Left ventricle myocardium inferior (tissue), 1 donor: ENCODE measurements at places on chromosomes 16 and 17.

GRCh38 chr17:17853811-17854447, 17.1 kb upstream of the SREBF1 start:
- H3K27me3 ChIP-seq = no peaks in the 10 kb centered on the region
- no peaks in the 10 kb centered on the region for H3K36me3 ChIP-seq
- H3K27ac ChIP-seq = peak overlapping the region; percentile 82
- peaks cover 69% of the 10 kb centered on the region for H3K4me1 ChIP-seq

DNA sequence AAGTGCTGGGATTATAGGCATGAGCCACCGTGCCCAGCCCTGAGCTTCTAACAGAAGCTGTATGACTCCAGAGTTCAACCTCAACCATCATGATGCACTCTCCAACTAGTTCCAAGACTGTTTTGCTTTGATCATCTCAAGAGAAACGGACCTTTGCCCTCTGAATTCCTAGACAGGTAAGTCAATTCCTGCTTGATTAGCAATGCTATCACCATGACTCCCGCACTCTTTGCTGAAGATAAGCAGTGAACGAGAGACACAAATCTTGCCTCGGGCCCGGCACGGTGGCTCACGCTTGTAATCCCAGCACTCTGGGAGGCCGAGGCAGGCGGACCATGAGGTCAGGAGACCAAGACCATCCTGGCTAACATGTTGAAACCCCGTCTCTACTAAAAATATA, 22.2 kb downstream of the ANKFY1 start:
- no peak overlapping the region for H3K4me3 ChIP-seq
- no peak overlapping the region for H3K27ac ChIP-seq
- peaks cover 25% of the 10 kb centered on the region for H3K4me1 ChIP-seq
- H3K36me3 ChIP-seq = peaks cover 46% of the 10 kb centered on the region
- H3K27me3 ChIP-seq = no peaks in the 10 kb centered on the region

- H3K36me3 ChIP-seq = peaks cover 38% of the 10 kb centered on the region
- H3K4me1 ChIP-seq = peaks cover 52% of the 10 kb centered on the region
- peak overlapping the region; percentile 82 for H3K4me3 ChIP-seq
- peak; percentile 89 for DNase-seq
- H3K27me3 ChIP-seq = no peaks in the 10 kb centered on the region
- peak overlapping the region; percentile 91 for H3K27ac ChIP-seq
Observed at GRCh38 chr17:75036643-75037268, 10.0 kb downstream of the ATP5PD start.

GRCh38 chr16:19294156-19294649, 8.7 kb downstream of the CLEC19A start:
- no peaks in the 10 kb centered on the region for H3K4me1 ChIP-seq
- H3K4me3 ChIP-seq = no peak overlapping the region
- peaks cover 27% of the 10 kb centered on the region for H3K27me3 ChIP-seq
- DNase-seq = peak; percentile 46
- H3K27ac ChIP-seq = peak overlapping the region; percentile 5

- H3K36me3 ChIP-seq = no peaks in the 10 kb centered on the region
- H3K4me1 ChIP-seq = no peaks in the 10 kb centered on the region
- peaks cover 33% of the 10 kb centered on the region for H3K27me3 ChIP-seq
- H3K4me3 ChIP-seq = no peak overlapping the region
- H3K27ac ChIP-seq = peak overlapping the region; percentile 16
Observed at GRCh38 chr17:19876529-19877161, 8.9 kb upstream of the ULK2 start.

- no peaks in the 10 kb centered on the region for H3K36me3 ChIP-seq
- H3K27me3 ChIP-seq = peaks cover 29% of the 10 kb centered on the region
- peaks cover 10% of the 10 kb centered on the region for H3K4me1 ChIP-seq
- H3K4me3 ChIP-seq = no peak overlapping the region
- DNase-seq = no peak
Observed at GRCh38 chr16:89187032-89187769, 13.1 kb downstream of the SLC22A31 start.

- peaks cover 8% of the 10 kb centered on the region for H3K36me3 ChIP-seq
- DNase-seq = no peak
- H3K27me3 ChIP-seq = no peaks in the 10 kb centered on the region
Observed at GRCh38 chr16:11481987-11482386, 104.7 kb downstream of the LITAF start.

DNA sequence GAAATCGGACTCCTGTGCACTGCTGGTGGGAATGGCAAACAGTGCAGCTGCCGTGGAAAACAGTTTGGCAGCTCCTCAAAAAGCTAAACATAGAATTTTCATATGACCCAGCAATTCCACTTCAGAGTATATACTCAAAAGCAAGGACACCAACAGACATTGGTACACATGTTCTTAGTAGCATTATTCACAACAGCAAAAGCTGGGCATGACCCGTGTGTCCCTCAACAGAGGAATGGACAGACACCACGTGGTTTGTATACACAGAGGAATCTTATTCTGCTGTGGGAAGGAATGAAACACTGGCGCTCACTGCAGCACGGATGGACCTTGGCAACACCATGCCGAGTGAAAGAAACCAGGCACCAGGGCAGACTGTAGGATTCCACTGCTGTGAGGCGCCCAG, 16.0 kb downstream of the NPTX1 start:
- H3K27me3 ChIP-seq = peaks cover 27% of the 10 kb centered on the region
- no peaks in the 10 kb centered on the region for H3K36me3 ChIP-seq
- H3K27ac ChIP-seq = peak overlapping the region; percentile 69
- peaks cover 38% of the 10 kb centered on the region for H3K4me1 ChIP-seq

- no peak overlapping the region for H3K27ac ChIP-seq
- no peak overlapping the region for H3K4me3 ChIP-seq
- no peak for DNase-seq
- H3K4me1 ChIP-seq = peaks cover 19% of the 10 kb centered on the region
- peaks cover 12% of the 10 kb centered on the region for H3K27me3 ChIP-seq
- H3K36me3 ChIP-seq = peaks cover 55% of the 10 kb centered on the region
Observed at GRCh38 chr16:67147437-67148140, 3.2 kb downstream of the B3GNT9 start.

DNA sequence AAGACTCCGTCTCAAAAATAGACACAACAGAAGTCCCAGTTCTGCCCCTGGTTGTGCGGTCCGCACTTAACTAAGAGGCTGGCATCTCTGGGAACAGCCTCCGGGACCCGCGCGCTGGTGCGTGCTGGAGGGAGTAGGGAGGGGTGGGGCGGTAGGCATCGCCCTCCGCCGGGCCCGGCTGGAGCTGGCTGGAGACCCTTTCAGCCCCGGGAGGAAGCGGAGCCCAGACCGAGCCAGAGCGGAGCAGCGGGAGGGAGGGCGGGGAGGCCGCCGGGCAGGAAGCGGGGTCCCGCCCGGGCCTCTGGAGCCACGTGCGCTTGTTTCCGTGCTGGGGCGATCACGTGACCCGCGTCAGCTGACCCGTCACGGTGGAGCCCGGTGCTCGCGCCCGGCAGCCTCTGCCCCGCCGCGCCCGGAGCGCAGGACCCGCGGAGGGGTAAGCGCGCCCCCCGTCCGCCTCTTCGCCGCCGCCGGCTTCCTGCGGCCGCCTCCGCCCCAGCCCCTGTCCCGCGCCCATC, at the start of gene WDR81:
TSS of gene WDR81 (plus strand) at position 354 of the 518 bp plus-strand sequence. CDS start 256 bp downstream, outside the sequence.
- H3K4me1 ChIP-seq = peaks cover 74% of the 10 kb centered on the region
- H3K36me3 ChIP-seq = peaks cover 31% of the 10 kb centered on the region
- peak; percentile 95 for DNase-seq
- H3K4me3 ChIP-seq = peak within 1 kb of the TSS; percentile 78

GRCh38 chr17:74512624-74513091, 18.6 kb downstream of the CD300LB start:
- peaks cover 8% of the 10 kb centered on the region for H3K4me1 ChIP-seq
- no peak for DNase-seq
- no peak overlapping the region for H3K4me3 ChIP-seq
- H3K27me3 ChIP-seq = peaks cover 28% of the 10 kb centered on the region

DNA sequence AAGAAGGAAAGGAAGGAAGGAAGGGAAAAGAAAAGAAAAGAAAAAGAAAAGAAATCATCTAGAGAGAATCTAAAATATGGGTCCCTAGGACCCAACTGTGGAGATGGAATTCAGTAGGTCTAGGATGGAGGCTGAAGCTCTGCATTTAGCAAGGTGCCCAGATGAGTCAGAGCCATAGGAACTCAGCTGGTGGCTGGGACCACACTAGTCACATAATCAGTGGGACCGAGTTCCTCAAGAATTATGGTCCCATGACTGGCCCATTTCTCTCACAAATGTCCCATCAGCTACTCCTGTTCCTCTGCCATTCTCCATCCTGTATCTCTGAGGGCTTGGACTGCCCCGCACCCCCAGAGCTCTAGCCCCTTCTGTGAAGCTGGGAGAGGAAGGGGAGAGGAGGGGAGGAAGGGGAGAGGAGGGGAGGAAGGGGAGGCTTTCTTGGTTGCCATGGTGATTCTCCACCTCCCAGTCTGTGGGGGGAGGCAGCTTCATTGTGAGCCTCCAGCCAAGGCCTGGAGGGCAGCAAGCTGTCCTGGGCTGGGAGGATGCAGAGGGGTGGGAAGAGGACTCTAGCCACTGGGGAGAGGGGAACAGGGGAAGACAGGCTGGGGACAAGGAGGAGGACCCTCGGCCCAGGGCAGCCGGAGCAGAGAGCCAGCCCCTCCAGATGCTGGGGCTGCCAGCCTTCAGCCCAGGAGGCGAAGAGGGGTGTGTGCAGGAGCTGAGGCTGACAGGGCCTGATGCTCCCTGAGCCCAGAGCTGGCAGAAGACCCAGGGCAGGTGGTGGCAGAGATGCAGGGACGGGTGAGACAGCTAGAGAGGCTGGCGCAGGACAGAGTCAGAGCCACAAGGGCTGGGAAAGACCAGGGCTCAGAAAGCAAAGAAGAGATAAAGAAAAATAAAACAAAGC, 37.8 kb upstream of the LHX1 start:
- H3K36me3 ChIP-seq = no peaks in the 10 kb centered on the region
- H3K27ac ChIP-seq = no peak overlapping the region
- H3K4me1 ChIP-seq = no peaks in the 10 kb centered on the region
- H3K27me3 ChIP-seq = peaks cover 96% of the 10 kb centered on the region
- no peak overlapping the region for H3K4me3 ChIP-seq

DNA sequence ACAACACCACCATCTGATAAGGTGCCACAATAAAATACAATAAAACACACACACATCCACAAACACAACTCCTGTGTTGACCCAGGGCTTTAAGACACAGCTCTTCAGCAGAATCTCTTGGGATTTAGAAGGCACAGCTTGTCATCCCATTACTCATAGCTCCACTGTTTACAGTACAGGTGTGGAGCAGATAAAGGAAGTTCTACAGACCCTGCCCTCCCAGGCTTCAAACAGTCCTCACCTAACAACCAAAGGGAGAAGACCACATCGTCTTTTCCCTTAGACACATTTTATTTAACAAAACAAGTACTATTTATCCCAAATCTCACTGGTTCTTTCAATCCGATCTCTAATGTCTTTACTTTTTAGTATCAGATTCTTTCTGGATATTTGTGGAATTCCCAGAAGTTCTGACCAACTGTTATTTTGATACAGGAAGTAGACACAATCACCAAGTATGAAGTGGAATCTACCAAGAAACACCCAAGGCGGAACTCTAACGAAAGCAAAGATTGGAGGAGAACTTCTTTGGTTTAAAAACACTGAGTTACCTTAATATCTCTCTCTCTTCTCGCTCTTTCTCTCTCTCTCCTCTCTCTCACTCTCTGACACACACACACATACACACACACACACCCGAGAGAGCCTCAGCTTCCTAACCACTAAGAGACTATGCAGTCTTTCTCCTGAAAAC, 46.1 kb downstream of the CYTH1 start:
- no peaks in the 10 kb centered on the region for H3K27me3 ChIP-seq
- H3K4me3 ChIP-seq = peak overlapping the region; percentile 69
- H3K4me1 ChIP-seq = peaks cover 98% of the 10 kb centered on the region
- no peak for DNase-seq

DNA sequence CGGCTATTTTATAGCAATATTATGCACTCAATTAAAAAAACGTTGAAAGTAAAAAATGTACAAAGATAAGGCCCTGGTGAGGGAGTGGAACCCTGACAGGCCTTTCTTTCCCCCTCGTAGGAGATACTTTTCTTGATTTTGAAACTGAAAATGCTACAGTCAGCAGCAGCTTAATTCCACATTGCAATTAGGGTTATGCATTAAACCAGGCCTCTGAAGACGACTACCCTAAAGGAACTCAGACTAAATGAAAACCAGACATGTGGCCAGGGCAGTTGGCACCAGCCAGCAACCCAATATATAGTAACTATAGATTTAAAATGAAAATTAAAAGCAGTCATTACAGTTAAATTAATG, 463.2 kb upstream of the MAF start:
- no peaks in the 10 kb centered on the region for H3K27me3 ChIP-seq
- H3K27ac ChIP-seq = peak overlapping the region; percentile 21
- H3K36me3 ChIP-seq = no peaks in the 10 kb centered on the region
- DNase-seq = no peak

GRCh38 chr17:36600465-36600864, 918 bp upstream of the MRM1 start:
- peaks cover 2% of the 10 kb centered on the region for H3K36me3 ChIP-seq
- H3K4me3 ChIP-seq = peak overlapping the region; percentile 89
- peak overlapping the region; percentile 90 for H3K27ac ChIP-seq
- DNase-seq = no peak
- H3K27me3 ChIP-seq = no peaks in the 10 kb centered on the region
